ENCODE measurements at places on chromosomes 6 and 20.

DNA sequence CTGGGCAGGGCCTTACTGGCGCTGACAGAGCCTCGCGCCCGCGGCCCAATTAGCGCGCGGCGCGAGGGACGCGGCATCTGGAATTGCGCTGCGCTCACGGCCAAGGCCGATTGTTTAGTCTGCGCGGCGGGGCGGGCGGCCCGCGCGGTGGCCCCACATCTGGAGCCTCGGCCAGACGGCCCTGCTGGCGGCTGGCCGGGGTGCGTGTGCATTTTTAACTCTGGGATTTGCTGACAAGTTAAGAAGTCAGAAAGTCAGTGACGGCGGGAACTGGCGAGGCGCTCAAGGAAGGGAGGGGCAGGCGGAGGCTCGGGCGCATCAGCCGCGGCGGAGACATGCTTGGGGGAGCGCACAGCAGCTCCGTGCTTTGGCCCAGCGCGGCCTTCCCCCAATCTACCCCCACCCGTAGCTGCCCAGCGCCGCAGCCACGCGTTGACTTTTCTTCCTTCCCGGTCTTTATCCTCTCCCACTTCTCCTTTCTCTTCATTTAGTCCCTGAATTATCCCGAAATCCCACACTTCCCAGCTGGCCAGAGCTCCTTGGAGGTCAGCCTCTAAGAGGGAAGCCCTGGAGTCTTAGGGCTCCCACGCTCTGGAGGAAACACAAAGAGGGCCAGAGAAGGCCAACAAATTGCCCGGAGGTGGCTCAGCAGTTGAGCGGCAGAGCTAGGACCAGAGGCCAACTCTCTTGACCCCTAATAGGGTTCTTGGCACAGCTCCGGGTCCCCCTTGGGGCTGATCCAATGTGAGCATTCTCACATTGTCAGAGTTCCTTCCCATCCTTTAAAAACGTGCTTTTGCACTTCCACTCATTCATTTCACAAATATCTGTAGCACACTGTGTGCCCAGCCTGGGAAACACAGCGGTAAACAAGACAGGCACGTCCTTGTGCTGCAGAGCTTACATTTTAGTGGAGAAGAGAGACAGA is 40.8 kb upstream of the FOXP4 start:
- DNase-seq = no peak

DNA sequence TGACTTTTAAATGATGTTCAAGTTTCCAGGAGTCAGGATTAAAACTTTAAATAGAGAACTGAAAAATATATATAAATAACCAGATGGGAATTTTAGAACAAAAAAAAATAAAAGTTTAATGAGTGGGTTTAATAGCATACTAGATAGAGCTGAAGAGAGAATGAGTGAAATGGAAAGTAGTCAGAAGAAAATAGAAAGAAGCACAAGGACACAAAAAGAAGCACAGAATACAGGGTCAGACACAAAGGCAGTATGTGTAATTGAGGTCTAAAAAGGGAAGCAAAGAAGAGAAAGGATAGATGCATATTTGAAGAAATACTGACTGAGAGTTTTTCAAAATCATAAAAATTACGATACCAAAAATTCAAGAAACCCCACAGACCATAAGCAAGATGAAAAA is 159.8 kb upstream of the FERMT1 start:
- no peak for DNase-seq

DNA sequence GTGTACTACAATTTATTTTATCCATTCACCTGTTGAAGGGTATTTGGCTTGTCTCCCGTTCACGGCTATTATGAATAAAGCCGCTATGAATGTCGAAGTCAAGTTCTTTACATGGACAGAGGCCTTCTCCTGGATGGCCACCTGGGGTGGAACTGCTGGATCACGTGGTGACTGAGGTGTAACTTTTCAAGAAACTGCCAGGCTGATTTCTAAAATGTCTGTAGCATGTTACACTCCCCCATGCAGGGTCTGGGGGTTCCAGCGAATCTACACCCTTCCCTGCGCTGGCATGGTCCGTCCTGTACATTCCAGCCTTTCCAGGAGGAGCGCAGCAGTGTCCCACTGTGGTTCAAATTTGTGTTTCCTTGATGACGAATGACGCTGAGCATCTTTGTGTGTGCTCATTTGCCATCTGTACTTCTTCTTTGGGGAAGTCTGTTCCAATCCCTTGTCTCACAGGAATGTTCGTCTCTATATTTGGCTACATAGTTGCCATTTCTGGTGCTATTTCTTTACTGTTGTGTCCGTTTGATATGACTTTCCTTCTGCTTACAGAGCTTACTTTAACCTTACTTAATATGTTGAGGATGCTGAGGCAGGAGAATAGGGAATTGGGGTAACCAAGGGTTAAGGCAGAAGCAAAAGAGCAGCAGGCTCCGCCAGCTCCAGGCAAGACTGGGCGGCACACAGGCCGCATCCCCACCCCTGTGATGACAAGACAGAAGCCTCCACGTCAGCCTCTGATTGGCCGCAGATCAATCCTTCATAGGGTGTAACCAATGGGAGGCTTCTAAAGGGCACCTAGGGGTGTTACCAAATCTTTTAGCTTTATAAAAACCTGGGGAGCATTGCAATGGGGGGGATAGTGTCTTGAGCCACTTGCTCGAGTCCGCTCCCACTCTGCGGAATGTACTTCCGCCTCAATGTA is 106.6 kb downstream of the TAF4 start:
- DNase-seq = no peak

DNA sequence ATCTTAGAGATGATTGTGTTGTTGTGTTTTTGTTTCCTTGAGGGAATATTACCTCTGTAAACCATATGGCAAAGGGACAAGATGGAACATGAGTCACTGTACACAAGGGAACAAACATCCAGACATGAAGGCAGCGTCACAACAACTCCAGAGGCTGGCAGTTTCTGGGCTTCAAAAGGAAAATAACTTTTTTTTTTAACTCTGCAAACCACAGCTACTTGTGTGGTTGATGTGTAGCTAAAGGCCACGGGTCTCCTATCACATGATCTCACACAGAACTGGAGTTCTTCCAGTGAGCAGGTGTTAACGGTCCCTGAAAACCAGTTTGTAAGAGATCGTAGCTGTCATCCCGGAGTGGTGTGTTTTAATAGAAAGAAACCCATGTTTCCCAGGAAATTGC is 33.2 kb upstream of the HBS1L start:
- DNase-seq = no peak

DNA sequence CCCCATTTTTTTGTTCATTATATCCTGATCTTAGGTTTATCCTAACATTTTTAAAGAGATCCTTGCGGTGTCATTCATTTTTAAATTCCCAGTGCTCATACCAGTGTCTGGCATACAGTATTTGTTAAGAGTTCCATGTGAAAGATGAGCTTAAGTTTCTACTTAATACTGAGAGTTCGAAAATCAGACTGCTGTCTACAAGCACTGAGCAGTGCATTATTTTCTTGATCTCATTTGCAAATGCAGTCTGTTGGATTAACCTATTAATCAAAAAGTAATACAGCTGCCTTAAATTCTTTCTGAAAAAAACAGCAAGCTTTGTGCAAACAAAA is 663 bp downstream of the COQ3 start:
- DNase-seq = no peak

GRCh38 chr6:155850408-155850841 is 394.8 kb upstream of the NOX3 start:
- DNase-seq = no peak

- no peak for DNase-seq
Observed at GRCh38 chr20:38305541-38305940, 1.6 kb downstream of the BPI start.

DNA sequence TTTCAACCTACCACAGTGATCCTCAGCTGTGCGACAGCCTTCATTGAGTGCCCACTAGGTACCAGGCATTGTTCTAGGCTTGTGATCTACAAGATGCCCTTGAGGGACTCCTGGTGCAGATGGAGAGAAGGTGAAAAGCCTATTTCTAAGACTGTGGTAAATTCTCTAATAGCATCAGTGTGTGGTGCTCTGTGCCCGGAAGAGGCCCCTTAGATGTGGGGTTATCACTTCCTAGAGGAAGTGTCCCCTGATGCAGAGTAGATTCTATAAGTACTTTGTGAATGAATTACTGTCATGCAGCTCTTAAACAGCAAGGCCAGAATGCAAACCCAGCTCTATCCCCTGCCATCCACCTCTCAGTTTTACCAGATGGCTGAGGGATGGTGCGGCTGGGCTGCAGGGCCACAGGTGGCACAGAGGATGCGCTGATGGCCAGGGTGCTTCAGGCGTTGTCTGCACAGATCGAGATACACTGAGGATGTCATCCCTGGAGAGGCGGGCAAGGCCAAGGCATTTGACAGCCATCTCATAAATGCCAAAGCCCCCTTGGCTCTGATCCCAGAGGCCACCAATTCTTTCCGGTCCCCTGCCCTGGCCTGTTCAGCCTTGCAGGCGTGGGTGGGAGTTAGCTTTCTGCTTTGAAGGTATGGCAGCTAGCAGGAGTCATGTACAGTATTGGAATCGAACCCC is 96.7 kb downstream of the TOX2 start:
- no peak for DNase-seq

DNA sequence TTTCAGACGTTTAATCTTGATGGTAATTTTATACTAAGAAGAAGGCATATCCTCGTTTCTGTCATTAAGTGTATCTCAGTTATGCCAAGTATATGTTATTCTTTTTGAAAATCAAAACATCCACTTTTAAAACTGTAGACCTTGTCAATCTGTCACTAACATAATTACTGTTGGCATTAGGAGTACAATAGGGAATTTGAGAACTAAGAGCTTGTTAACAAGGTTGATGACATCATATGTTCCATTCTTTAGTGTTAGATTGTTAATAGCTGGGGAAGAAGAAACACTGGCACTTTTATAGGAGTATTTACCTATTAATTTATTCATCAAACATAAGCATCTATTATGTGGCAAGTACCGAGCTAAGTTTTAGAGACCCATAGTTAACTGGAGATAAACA is 76.2 kb downstream of the MAP3K4 start:
- no peak for DNase-seq

DNA sequence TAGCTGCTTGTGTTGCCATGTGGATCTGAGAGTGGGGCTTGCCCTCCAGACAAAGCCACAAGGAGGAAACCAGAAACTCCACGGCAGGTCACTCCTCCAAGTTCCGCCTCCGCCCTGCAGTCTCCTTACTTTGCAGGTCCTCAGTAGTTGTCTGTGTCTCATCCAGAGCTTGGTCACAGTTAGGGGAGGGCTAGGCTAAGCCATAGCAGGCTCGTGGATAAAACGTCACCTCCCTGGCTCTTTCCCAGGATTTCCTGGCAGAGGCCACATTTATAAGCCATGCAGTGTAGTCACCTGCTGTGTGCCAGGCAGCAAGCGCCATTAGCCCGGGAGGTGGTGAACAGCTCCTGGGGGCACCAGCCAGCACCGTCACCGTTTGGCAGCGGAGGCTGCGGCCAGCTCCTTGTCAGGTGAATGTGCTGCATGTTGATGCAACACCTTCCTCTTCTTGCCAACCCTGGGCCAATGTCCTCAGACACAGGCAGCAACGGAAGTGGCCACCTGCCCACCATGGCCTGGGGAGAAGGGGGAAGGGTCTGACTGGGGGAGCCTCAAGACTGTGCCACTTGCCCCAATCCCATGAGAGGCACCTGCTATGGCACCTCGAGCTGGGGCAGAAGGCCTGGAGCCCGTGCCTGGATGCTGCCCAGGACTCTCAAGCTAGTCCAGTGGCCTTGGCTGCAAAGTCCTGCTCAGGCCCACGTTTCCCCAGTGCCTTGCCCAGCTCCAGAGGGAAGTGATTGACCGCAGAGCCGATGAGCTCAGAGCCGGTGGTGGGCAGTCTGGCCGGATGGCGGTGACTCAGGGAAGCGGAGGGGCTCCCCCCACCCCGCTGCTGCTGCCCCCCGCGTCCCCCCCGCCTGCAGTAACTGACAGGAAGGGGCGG is 39.0 kb upstream of the SLCO4A1 start:
- DNase-seq = no peak

GRCh38 chr20:227439-228105 is 514 bp downstream of the DEFB129 start:
- DNase-seq = no peak

DNA sequence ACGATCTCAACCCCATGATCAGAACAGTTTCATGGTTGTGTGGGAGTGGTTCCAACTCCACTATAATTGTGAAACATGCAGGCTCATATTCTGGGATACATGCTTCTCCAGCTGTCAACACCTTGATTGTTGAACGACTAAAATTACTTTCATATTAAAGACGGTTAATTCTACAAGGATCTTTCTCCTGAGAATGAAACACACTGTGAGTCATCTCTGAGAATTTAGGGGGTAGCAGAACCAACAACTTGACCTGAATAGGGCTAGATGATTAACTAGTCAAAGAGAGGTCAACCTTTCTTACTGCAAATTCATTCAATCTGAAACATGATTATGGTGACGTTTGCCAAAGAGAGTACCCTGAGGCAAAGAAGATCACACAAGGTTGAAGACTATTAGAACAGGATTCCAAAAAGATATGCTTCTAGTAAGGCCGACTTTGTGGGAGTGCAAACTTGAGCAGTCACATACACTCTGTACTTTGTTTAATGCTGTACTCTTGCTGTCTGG is 175.2 kb upstream of the CITED2 start:
- no peak for DNase-seq

GRCh38 chr6:154538640-154539191 is 28.2 kb upstream of the CNKSR3 start:
- DNase-seq = no peak
